ENCODE measurements at places on chromosomes 3 and 15.
A peak's percentile ranks its signal among the peaks of the same experiment; 100 is the strongest.

DNA sequence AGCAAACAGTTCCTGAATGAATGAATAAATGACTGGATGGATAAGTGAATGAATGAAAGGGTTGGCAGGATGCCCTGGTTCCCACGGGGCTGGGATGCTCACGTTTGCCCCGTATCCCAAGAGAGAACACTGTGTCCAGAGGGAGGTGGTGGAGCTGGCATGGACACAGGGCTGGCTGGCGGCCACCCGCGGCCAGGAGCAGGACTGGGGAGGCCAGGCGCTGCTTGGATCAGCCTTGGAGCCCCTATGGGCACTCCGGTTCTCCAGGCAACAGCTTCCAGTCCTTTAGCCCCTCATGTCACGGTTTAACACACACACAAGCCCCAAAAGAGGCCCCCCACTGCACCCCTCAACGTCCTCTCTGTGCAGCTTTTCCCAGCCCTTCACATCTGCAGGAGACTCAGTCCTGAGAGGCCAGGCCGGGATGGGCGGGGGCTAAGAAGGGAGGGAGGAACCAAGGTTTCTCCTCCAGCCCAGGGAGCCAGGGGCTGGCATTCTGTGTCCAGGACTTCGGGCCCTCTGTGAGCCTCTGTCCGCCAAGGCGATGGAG, 86.0 kb upstream of the ALDH1L1 start:
- no peak for DNase-seq

DNA sequence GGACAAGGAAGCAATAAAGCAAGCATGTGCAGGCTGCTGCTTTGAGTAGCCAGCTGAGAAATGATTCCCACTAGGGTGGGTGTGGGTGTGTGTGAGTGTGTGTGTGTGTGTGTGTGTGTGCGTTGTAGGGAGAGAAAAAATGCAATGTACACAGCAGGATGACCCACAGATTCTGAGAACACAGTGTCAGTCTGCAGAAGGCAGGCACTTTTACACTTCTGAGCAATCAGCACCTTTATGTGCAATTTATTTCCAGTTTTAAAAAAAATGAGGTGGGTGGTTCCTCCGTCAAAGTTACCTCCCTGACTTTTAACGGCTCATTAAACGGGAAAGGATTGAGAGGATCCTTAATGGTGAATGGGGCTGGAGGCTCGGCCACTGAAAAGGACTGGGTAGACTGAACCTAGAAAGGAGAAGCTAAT, 38.5 kb upstream of the LIPC start:
- no peak for DNase-seq

GRCh38 chr3:52798978-52799476, 4.4 kb downstream of the ITIH3 start:
- DNase-seq = peak; percentile 43

DNA sequence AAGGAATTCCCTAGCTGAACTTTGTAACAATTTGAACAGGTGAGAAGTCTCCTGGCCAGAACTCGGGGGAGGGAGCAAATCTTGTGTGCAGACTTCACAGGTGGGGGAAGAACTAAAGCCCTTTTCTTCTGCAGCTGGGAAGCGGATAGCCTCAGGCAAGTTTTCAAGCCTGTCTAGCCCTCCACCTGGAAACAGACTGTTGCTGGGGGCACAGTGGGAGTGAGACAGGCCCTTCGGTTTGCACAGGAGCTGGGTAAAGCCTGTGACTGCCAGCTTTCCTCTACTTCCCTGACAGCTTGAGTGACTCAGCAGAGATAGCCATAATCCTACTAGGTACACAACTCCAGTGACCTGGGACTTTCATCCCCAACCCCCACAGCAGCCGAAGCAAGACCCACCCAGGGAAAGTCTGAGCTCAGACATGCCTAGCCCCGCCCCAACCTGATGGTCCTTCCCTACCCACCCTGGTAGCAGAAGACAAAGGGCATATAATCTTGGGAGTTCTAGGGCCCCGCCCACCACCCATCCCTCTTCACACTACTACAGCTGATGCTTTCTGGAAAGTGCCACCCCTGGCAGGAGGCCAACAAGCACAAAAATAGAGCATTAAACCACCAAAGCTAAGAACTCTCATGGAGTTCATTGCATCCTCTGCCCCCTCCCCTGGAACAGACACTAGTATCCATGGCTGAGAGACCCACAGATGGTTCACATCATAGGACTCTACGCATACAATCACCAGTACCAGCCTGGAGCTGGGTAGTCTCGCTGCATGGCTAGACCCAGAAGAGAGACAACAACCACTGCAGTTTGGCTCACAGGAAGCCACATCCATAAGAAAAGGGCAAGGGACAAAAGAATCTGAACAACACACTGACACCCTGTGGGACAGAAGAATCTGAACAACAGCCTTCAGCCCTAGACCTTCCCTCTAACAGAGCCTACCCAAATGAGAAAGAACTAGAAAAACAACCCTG, 479.0 kb downstream of the RAP2B start:
- peak; percentile 2 for DNase-seq

- no peak for DNase-seq
Measured at GRCh38 chr3:130800829-130801228, 54.2 kb upstream of the PIK3R4 start.

DNA sequence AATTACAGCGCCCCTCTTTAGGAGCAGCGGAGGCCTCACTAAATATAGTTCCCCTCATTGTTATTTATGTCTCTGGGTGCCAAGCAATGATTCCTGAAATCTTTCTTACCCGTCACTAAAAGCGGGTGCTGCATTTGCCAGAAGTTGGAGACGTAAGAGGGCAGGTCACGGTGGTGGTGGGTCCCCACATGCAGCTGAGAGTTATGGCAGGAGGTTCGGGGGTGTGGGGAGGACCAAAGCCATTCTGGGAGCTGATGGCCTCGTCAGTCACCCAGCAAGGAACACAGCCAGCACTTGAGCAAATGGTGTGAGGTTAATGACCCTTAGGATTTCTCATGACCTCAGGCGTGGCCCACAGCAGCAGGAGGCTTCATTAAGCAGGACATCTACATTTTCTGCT, 129.2 kb downstream of the RAB11A start:
- DNase-seq = no peak

- peak; percentile 85 for DNase-seq
Measured at GRCh38 chr15:36883713-36884517, 216.4 kb downstream of the MEIS2 start.

DNA sequence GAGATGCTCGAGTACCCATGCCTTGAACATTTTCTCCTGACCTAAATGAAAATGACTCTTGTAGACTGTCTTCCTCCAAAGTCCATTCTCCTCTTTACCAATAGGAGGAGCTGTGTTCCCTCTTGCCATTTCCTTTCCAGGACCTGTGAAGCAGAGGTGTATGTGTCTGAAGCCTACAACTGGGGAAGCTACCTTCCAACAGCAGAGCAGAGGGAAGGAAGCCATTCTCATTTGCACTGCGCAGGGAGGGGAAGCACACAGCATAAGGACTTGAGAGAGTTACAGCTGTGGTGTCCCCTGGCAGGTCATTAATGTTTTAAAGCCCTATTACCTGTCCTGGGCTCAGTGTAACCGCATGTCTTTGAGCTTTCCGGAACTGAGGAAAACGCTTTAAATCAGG, 38.7 kb downstream of the HSPBAP1 start:
- peak; percentile 11 for DNase-seq

GRCh38 chr3:196602673-196603072, 34.2 kb downstream of the FBXO45 start:
- no peak for DNase-seq

DNA sequence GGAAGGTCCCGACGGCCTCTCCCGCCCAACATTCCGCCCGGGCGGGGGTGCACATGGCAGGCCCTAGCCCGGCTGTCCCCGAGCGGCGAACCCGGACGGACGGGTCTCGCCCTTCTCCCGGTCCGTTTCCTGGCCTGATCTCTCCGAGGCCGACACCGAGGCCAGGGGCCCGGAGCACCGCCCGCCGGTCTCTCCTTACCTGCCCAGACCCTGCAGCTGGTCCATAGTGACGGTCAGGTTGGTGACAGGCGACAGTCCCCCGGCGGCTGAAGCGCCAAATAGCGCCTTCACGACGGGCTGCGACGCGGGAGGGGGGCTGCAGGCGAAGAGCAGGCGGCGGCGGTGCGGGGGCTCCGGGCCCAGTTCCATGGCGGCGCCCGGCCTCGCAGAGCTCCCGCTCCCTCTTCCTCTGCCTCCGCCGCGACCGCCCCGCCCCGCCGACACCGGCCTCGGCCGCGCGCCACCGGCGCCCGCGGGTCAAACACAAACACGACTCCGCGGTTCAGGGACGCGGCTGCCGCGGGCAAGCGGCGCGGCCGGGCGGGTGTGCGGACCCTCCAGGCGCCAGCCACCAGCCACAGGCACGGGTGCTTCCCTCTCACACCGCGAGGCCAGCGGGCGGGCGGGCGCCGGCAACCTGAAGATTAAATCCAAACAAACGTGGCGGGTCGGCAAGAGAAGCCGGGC, 495 bp downstream of the CDC25A start:
- DNase-seq = peak; percentile 50

DNA sequence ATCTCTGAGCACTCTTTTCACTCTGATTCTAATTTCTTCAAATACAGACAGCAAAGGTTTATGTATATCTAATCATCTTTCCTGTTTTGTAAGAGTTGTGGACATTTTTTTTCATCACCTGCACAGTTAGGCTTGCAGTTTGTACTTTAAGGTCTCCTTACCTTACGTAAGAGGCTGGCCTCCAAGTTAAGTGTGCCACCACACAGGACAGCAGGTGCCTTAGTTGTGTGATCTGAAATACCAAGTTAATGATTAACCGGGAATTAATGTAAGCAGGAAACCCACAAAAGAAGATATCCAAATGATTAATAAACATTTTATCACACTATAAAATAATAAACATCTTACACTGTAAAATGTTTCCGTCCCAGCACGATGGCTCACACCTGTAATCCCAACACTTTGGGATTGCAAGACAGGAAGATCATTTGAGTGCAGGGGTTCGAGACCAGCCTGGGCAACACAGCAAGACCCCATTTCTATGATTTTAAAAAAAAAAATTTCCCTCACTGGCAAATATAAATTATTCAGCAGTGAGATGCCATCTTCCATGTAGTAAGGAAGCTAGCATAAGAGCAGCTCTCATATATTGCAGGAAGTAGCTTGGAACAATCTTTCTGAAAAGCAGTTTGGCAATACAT, 87.7 kb upstream of the LIMD1 start:
- no peak for DNase-seq

GRCh38 chr3:140055092-140055791, 120.3 kb downstream of the CLSTN2 start:
- DNase-seq = no peak

GRCh38 chr15:52728899-52729298, 49.7 kb upstream of the ATOSA start:
- no peak for DNase-seq

GRCh38 chr3:151145713-151146070, 57.3 kb downstream of the GPR171 start:
- no peak for DNase-seq

GRCh38 chr3:25564075-25564474, 100.6 kb downstream of the TOP2B start:
- no peak for DNase-seq

DNA sequence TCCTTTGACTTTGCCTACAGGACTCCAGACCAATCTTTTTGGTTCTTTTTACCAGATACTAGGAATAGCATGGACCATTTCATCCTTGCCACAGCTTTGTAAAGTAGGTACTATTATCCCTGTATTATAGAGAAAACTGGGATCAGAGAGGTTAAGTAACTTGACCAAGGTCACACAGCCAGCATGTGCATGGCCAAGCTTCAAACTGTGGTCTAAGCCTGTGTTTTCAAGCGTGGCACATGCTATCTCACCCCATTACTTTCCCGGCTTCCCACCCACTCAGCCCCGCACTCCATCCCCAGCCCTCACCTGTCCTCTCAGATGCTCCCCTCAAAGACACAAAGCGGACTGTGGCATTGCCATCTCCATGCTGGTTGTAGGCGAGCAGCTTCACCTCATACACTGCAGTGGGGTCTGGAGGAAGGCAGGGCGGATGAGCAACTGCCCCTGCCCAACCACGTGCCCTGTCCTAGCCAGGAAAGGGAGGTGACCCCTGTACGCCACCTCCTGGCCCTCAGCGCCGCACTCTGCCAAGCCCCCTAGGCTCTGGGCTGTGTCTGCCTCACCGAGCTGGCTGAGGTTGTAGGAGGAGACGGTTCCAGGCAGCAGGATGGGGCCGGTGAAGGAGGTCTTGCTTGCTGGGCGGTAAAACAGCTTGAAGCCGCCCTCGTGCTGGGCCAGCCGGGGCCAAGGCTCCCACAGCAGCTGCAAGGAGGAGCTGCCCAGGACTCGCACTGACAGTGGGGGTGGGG, 25.7 kb downstream of the RNU5B-1 start:
- DNase-seq = no peak

GRCh38 chr3:130490241-130490640, 26.7 kb upstream of the COL6A6 start:
- no peak for DNase-seq

GRCh38 chr3:45635475-45636256, 41.1 kb downstream of the LIMD1 start:
- no peak for DNase-seq

GRCh38 chr3:130849091-130849552, 44.8 kb upstream of the ATP2C1 start:
- DNase-seq = no peak

- peak; percentile 73 for DNase-seq
Measured at GRCh38 chr15:90086868-90087268, 15.4 kb downstream of the IDH2 start.

GRCh38 chr3:50430950-50431435, 71.7 kb upstream of the TMEM115 start:
- DNase-seq = no peak

DNA sequence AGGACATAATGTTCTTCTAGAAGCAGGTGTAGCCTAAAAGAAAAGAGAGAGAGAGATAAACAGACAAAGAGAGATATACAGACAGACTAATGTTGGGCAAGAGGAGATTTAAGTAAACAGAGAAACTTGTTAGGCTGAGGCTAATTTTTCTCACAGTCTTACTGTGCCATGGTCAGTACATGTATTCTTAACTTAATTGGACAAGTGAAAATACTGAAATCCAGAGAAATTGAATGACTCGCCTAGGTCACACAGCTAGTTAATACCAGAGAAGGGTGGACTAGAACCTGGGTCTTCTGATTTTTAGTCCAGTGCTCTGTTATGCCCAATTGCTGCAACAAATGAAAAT, 6.7 kb upstream of the ZNF609 start:
- DNase-seq = no peak

DNA sequence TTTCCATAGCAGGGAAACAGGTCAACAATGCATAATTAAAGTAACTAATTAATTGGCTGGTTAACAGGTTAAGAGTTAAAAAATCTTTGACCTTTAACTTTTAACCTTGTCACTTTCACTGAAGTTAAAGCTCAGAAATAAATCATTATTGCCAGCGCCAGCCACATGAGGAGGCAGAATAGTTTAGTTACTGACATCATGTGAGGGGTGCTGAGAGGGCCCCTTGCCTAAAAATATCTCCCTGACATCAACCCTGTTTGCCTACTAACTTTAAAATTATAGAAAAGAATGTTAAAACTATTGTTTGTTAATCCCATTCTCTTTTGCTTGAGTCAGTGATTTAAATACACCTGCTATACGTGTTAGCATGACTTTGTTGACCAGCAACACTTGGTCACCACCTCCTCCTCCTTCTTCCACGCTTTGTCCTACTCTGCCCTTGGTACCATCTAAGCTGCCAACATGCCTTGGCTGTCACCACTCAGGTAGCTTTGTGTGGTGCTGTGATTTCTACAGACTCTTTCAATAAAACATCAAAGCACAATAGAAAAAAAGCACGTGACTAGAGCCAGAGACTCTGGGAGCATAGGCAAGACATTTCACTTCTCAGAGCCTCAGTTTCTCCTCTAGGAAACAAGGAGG, 2.7 kb downstream of the FBXO40 start:
- DNase-seq = no peak

GRCh38 chr3:55296791-55297190, 190.3 kb downstream of the WNT5A start:
- DNase-seq = no peak

GRCh38 chr3:27714692-27715453, 7.2 kb downstream of the EOMES start:
- peak; percentile 57 for DNase-seq

GRCh38 chr15:89576417-89576773, 1.1 kb downstream of the TICRR start:
- no peak for DNase-seq
